Aorta (tissue), 5 donors: ENCODE measurements at places on chromosomes 5 and 9. TPM values are rescaled to one million over a fixed set of nuclear protein-coding genes. Genes with fewer than 3 reads are reported as not detected.

- no peak for DNase-seq
Observed at GRCh38 chr5:84088996-84089395, 295.7 kb downstream of the EDIL3 start.

DNA sequence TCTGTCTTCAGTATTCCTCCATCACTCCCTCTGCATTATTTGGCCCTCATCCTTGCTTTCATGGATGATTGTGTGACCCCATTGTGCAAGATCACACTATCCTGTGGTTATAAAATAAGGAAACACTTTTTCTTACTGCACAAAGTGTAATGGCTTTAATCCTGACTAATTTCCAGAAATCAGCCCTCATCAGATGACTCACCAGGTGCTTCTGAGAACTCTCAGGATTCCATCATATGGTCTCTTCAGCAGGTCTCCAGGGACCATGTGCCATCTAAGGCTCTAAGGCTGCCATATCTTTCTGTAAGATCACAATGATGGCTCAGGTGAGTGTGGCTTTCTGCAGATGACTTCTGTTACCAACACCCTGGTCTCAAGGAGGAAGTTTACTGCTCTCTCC lies 27.3 kb upstream of the FER start:
- DNase-seq, result no peak

STPG3 gene
- not detected for total RNA-seq

NUTM2F gene
- total RNA-seq, result not detected
